ENCODE measurements at places on chromosomes 3 and 15.

DNA sequence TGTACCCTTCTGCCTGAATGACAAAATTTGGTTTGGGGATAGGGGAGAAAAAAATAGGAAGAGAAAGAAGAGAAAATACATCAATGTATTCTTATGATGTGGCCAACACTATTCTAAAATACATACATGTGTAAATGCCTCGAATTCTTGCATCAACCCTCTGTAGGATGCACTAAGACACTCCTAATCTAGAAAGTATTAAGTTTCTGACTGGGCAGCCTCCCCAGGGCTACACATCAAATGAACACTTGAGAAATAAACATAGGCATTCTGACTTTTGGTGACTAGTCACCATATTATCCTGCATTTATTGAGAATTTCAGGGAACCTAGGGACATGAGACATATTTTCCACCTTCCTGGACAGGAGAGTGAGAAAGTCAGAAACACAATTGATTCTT is 109.2 kb downstream of the CPNE4 start:
- DNase-seq, result no peak

GRCh38 chr3:57889807-57890206 is 118.4 kb upstream of the FLNB start:
- no peak for DNase-seq

DNA sequence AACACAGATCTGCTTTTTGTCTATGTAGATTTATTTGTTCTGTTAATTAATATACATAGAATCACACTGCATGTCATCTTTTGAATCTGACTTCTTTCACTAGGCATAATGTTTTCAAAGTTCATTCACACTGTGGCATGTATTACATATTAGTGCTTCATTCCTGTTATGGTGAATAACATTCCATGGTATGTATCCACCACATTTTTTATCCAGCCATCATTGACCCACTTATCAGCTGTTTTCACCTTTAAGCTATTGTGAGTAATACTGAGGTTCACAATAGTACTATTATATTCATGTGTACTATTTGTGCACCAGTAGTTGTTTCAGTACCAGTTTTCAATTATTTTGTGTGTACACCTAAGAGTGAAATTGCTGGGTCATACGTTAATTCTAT is 230.6 kb upstream of the CNTN3 start:
- no peak for DNase-seq

DNA sequence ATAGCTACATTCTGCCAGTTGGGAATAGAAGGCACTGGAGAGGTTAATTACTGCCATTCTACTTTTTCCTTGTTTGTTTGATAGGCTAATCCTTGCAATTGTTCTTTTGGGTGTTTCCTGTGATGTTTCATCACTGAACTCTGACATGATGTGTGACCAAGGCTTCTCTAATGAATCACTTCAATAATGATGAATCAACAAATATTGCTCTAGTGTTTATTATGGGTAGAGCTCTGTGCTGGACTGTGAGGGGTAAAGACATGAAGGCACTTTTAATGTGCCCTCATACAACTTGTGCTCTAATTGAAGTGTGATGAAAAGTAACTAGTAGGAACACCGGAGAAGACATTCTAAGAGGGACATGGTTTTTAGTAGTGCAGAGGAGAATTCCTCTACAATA is 233.6 kb downstream of the WDR72 start:
- no peak for DNase-seq

GRCh38 chr15:52481915-52482314 is 46.8 kb downstream of the MYO5A start:
- DNase-seq, result peak; percentile 50

GRCh38 chr3:44001072-44001471 is 240.6 kb upstream of the TOPAZ1 start:
- no peak for DNase-seq

- DNase-seq, result peak; percentile 1
Measured at GRCh38 chr3:104604326-104605010, 762.2 kb upstream of the ALCAM start.

DNA sequence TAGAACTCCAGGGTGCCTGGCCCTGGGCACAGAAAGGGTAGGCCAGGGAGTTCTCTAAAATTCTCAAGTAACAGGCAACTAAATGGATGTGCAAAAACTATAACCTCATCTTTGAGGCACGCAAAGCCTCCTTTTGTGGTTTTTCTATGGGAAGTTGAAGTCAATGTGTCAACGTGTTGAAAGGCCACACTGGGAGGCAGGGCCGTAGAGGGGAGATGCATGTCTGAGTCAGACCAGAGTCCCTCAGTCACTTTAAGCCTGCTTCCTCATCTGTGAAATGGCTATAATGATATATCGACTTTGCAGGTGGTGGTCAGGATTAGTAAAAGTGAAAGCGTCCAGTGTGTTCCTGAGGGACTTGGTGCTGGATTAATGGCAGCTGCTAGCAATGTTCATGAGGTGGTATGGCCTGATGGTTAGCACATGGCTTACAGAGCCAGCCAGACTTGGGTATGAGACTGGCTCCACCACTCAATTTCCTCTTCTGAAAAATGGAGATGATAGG is 17.0 kb downstream of the TGM5 start:
- DNase-seq, result peak; percentile 73

GRCh38 chr3:167406876-167407492 is 26.9 kb upstream of the ZBBX start:
- no peak for DNase-seq

- DNase-seq, result no peak
Measured at GRCh38 chr3:111861391-111861790, 2.3 kb downstream of the PHLDB2 start.

GRCh38 chr15:67680641-67681040 is 138.1 kb downstream of the MAP2K5 start:
- peak; percentile 4 for DNase-seq

DNA sequence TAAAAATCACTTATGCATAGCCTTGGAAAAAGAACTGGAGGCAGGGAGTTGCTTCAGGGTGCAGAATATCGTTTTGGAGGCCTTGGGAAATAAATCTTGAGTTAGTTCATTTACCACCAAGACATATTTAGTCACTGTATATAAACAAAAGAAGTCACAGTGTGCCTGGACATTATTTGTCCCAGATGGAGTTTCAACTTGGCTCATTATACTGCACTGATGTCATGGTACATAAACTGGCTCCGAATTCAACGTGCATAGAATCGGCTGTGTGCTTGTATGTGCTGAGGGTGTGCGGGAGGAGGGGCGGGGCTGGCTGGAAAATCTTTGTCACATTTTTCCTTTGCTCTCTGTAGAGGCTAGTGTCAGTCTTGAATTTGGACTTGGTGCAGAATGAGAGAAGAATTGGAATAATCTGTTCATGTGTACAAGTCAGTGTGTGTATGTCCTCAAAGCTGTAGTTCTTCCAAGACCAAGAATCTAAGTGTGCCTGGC is 86.6 kb downstream of the FNDC3B start:
- no peak for DNase-seq

DNA sequence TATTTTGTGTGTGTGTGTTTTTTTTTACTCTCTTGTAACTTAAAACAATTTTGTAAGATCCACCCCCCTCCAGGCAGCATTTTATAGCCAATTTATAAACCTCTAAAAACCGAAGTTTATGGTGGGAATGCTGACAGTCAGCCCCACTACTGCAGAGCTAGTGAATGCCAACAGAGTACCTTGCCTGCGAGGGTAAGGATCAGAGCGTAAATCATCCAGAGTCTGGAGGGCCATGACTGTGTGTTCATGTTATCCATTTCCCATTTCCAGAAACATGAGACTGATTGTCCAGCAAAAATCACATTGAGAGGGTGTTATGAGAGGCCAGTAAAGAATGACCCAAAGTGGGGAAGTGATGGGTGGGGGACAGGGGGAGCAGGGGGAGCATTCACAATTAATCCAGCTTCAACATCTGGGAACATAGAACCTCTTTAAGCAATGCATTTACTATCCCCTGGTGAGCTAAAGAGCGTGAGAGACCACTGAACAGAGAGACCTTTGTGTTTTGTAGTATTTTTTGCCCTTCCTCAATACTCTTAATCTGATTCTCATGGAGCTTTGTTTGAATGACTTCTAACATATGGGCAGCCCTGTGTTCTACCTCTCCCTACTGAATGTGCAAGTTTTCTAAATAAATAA is 464.5 kb downstream of the RBMS3 start:
- DNase-seq, result no peak

GRCh38 chr3:39542588-39542988 is 75.1 kb downstream of the MOBP start:
- DNase-seq, result no peak

- DNase-seq, result no peak
Measured at GRCh38 chr3:52407779-52408178, 37.1 kb downstream of the SEMA3G start.

GRCh38 chr15:88345962-88346361 is 89.4 kb upstream of the NTRK3 start:
- DNase-seq, result no peak

- DNase-seq, result no peak
Measured at GRCh38 chr15:77013776-77014131, 18.8 kb downstream of the PSTPIP1 start.

DNA sequence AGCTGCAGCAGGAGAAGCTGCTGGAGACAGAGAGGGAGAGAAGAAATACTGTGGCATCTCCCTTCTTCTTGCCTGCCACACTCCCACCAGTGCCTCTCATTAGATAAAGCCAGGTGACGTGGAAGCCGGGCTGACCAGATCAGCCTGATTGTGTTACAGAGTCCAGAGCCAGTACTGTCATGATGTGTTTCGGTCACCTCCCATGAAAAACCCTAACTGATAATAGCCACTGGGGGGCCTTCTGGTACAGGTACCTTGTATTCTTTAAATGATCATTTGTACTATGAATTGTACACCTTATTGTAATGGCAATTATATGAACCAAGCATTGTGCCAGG is 125.8 kb upstream of the TMEM108 start:
- DNase-seq, result no peak

GRCh38 chr15:44066211-44066827 is 128.8 kb downstream of the FRMD5 start:
- DNase-seq, result no peak

DNA sequence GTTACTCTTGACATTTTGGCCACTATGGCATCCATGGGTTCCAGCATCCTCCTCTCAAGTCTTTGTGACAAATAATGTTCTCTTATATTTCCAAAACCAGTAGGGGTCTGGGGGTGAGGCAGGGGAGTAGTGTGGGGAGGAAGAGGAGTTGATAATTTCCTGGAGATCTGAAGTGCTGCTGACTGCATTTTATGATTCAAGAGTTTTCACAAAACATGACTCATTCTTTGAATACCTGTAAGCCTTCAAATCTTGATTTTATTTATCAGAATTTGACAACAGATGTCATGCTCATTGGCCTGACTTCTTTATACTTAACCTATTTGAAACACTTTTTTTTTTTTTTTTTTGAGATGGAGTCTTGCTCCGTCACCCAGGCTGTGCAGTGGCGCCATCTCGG is 98.8 kb upstream of the PLXND1 start:
- no peak for DNase-seq

DNA sequence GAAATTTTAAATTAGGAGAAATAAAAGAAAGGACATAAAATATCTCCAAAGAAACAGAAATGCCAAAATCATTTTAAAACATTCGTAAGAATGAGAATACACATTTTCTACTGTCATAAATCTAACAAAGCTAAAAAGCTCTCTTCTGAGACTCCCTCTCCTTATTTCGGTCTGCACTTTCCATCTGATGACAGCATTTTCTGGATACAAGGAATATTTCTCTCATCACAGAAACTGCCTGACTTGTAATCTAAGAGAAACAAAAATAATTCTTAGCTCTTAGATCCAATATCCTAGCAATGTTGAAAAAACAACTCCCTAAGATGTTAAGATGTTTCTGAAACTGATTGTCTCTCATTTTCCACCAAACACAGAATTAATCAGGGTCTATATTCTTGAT is 93.5 kb downstream of the PEAK1 start:
- no peak for DNase-seq

- no peak for DNase-seq
Measured at GRCh38 chr15:43194795-43195194, 9.6 kb downstream of the CCNDBP1 start.

GRCh38 chr3:185087419-185087818 is 65.4 kb downstream of the C3orf70 start:
- no peak for DNase-seq

DNA sequence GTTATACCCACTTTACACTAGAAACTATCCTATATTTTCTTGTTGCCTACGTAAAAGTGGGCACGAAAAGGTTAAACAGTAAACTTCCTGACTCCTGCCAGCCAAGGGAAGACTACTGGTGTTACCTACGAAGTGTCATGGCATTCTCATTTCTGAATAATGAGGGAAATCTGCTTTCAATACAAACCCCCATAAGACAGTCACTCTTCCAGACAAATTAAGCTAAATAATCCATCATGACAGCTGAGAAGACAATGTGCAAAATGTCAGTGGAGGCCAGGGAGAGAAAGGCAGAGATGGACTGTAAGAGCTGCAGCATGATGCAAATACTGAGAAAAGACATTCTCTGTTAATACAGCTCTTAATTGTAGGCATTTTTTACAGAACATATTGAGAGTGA is 136.5 kb downstream of the SERPINI1 start:
- no peak for DNase-seq

GRCh38 chr3:57956119-57956832 is 51.9 kb upstream of the FLNB start:
- DNase-seq, result peak; percentile 96

DNA sequence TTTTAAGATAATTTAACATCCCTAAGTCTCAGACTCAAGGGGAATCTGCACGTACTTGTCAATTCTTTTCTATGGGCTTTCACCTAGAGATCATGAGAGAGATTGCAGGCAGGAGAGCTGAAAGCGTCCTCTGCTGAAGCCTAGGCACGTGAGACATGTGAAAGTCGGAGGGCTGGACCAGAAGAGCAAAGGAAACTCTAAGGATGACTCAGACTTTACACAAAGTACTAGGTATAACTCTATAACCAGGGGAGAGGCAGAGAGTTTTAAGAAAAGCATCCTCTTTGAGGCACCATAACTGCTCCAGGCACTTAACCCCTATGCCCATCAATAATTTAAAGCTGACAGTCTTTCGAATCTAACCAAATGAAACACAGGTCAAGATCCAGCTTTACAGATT is 436.6 kb downstream of the VGLL3 start:
- DNase-seq, result no peak

GRCh38 chr3:35678643-35679161 is 39.4 kb downstream of the ARPP21 start:
- DNase-seq, result no peak

DNA sequence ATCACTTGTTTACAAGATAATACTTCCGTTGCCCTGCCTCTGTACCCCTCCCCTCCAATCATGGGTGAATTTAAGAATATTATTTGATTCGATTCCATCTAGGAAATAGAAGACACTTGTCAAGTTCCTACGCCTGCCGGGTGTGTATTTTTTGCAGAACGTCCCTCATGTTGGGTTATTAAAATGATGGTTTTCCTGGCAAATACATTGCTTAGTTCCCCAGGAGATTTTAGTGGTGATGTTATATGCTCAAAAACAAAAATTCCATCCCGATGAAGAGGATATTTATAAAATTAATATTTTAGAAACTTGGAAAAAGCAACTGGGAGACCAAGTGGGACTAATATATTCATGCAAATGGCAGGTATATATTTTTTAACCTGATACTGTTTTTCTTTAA is 548.4 kb downstream of the EDEM1 start:
- no peak for DNase-seq
